Activated naive CD4-positive, alpha-beta T cell treated with anti-CD3 and anti-CD28 coated beads, Interleukin-2, amount 10 ng/mL, durations not matched to agents 7 days and 5 days (primary cell): ENCODE measurements at places on chromosomes 12 and 14.

- no peak for DNase-seq
- no peak overlapping the region for H3K4me3 ChIP-seq
- H3K27ac ChIP-seq, result no peak overlapping the region
- peaks cover 15% of the 10 kb centered on the region for H3K36me3 ChIP-seq
- peaks cover 38% of the 10 kb centered on the region for H3K4me1 ChIP-seq
- H3K27me3 ChIP-seq, result no peaks in the 10 kb centered on the region
Observed at GRCh38 chr14:61561657-61562276, 133.5 kb upstream of the HIF1A start.

- H3K4me1 ChIP-seq, result peaks cover 14% of the 10 kb centered on the region
- H3K27ac ChIP-seq, result peak overlapping the region; percentile 8
- H3K4me3 ChIP-seq, result peak overlapping the region; percentile 5
- H3K36me3 ChIP-seq, result peaks cover 4% of the 10 kb centered on the region
Observed at GRCh38 chr12:39467432-39467870, 24.5 kb upstream of the KIF21A start.

- H3K27ac ChIP-seq, result no peak overlapping the region
- H3K4me3 ChIP-seq, result no peak overlapping the region
- DNase-seq, result no peak
- H3K27me3 ChIP-seq, result no peaks in the 10 kb centered on the region
- H3K36me3 ChIP-seq, result no peaks in the 10 kb centered on the region
Observed at GRCh38 chr14:41860586-41860985, 253.9 kb downstream of the LRFN5 start.

DNA sequence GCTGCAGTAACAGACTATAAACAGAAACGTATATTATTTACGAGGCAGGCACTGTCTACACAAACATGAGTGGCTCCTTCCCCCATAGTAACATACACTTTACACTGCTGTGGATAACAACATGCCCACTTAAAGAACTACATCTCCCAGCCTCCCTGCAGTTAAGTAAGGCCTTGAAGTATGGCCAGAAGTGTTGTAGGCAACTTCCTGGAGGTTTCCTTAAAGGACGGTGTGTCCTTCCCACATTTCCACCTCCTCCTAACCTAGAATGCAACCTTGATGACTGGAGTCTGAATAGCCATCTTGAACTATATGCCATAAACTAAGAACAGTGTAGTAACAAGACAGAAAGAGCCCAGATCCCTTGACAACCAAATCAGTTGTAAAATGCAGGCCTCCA, 20.3 kb downstream of the MED13L start:
- no peak overlapping the region for H3K27ac ChIP-seq
- peaks cover 8% of the 10 kb centered on the region for H3K36me3 ChIP-seq
- no peaks in the 10 kb centered on the region for H3K27me3 ChIP-seq
- H3K4me3 ChIP-seq, result no peak overlapping the region
- H3K4me1 ChIP-seq, result peaks cover 23% of the 10 kb centered on the region

- H3K36me3 ChIP-seq, result peaks cover 6% of the 10 kb centered on the region
- H3K27me3 ChIP-seq, result no peaks in the 10 kb centered on the region
Observed at GRCh38 chr12:32151552-32151951, 44.9 kb downstream of the BICD1 start.

GRCh38 chr12:44015333-44015941, 179.6 kb downstream of the TMEM117 start:
- H3K4me3 ChIP-seq, result no peak overlapping the region
- H3K27me3 ChIP-seq, result no peaks in the 10 kb centered on the region
- no peaks in the 10 kb centered on the region for H3K4me1 ChIP-seq
- DNase-seq, result no peak
